ENCODE measurements at places on chromosomes 2 and 18. TPM values are rescaled to one million over a fixed set of nuclear protein-coding genes. Genes with fewer than 3 reads are reported as not detected.

IL1RL2 gene
- total RNA-seq = 1.7 TPM

FIGN gene
- total RNA-seq = 4.1 TPM

GFPT1 gene
- 79.3 TPM for total RNA-seq

GNLY gene
- total RNA-seq = 3.0 TPM

FOXI3 gene
- total RNA-seq = not detected

PDCD1 gene
- not detected for total RNA-seq

ZNF385B gene
- total RNA-seq = 1.2 TPM

DNA sequence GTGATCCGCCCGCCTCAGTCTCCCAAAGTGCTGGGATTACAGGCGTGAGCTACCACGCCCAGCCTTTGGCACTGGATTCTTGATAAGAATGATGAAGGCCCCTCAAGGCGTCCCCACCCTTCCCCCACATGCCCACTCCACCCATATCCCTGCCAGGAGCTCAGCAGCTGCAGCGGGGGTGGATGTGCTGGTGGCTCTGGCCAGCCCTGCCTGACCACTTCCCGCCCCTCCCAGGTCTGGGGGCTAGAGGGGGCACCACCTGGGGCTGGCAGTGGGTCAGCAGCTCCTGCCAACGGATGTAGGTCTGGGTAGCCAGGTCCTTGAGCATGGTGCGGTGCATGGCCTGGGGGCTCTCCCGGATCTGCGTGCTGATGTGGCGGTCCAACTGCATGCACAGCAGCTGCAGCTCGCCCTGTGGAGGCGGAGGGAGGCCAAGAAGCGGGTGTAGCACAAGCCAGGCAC lies 7.8 kb upstream of the SEMA4C start:
- no peak for DNase-seq

DNA sequence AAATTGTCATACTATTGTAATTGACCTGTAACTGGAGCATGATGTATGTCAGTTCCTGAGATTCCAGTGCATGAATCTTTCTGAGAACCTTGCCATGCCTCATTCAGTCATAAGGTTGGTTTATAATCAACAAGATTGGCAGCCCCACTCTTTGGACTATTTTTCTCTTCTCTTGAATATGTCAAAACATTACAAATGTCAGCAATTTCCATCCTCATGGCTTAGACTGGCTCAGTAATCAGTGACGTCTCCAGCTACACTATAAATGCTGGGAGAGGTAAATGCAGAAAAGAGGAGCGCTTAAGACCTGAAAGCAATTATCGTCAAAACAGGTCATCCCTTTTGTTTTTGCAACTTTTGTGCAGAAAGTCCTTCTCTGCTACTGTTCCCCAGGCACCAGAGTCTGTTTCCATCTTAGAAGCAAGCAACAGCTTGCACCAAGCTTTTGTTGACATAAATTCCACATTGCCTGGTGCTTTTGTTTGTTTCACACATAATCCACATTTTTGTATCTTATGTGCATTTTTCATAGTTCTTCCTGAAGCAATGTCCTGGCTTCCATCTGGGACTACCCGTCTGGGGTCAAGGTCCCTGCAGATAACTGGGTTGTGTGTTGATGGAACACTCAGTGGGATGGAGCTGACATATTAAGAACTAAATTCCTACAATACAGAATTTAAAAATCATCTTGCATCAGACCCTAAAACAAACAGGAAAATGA lies 149.8 kb downstream of the OSR1 start:
- DNase-seq = no peak

DNA sequence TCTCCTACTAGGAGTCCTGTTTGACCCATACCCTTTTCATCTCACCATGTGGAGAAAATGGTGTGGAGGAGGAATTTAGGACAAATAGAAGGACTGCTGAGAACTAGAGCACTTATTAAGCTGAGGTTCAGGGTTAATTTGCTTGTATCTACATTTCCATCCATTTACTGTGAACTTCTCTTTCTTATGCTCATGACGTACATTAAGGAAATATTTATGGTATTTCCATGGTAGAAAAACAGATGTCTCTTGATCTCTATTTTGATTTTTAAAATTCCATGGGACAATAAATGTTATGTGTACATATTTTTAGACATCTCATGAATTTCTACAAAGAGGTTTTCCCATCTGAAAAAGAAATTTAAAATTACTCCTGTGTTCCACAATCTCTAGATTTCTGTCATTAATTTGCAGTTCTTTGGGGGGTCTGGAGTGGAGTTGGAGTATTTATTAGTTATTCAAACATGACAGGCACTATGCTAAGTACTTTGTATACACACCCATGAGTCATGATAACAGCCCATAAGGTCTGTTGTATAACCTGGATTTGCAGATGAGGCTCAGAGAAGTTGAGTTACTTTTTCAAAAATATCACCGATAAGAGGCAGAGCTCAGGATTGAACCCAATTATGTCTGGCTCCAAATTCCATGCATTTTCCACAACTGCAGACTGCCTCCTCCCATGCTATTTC lies 112.6 kb downstream of the COPS8 start:
- no peak for DNase-seq

GRCh38 chr2:20615068-20615465 lies 35.8 kb downstream of the HS1BP3 start:
- DNase-seq = peak; percentile 44

GRCh38 chr2:212109792-212110680 lies 428.6 kb downstream of the ERBB4 start:
- DNase-seq = no peak

DNA sequence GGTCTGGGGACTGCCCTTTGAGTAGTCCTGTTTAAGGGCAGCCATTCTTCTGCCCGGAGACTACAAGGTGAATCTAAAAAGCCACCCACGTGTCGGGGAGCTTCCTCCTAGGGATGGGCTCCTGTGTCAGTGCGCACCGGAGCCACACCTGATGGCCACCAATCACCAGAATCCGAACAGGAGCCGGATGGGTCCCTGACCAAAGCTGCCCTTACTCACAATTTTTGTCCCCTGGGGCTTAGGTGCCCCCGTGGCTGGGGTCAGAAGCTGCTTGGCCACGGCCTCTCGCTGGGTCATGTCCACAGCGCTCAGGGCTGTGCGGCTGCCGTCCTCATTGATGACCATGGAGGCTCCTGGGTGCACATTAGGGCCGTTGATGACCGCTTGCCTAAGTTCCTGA lies 30.9 kb downstream of the POLR1A start:
- no peak for DNase-seq

GRCh38 chr2:106044859-106045258 lies 149.2 kb downstream of the UXS1 start:
- DNase-seq = no peak

DNA sequence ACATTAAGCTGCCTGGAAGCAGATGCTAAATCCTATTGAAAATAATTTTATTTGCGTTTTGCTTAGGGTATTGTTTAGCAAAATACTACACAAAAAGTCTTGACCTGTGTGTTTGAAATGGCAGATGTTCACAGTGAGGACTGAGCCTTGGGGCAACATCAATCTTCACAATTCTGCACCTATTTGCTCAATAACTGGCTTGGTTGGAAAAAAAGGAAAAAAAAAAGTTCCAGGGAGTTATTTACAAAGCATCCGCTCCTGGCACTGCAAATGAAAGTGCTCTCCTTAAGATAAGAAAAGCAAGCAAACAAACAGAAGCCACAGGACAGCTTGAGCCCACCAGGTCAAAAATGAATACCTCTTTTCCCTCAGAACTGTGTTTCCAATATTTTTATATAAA lies 77.7 kb downstream of the MAP2 start:
- no peak for DNase-seq

DNA sequence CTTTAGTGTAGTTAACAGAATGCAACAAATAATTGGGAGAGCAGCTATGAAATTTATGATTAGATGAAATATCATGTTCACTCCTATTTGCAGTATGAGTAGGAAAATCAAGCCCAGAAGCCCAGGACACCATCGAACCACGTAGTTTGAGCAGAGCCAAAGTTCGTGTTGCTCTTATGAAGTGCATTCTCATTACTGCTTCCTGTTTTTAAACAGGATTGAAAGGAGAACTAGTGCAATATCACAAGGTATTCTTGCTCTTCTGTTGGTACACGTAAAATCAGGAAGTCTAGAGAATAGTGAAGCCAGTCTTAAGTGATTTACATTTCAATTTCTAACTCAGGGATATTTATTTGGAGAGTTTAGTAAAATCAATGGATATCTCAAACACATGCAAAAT lies 21.1 kb downstream of the ARHGAP15 start:
- no peak for DNase-seq

GRCh38 chr2:200431996-200432705 lies 77.7 kb downstream of the KCTD18 start:
- no peak for DNase-seq

DNA sequence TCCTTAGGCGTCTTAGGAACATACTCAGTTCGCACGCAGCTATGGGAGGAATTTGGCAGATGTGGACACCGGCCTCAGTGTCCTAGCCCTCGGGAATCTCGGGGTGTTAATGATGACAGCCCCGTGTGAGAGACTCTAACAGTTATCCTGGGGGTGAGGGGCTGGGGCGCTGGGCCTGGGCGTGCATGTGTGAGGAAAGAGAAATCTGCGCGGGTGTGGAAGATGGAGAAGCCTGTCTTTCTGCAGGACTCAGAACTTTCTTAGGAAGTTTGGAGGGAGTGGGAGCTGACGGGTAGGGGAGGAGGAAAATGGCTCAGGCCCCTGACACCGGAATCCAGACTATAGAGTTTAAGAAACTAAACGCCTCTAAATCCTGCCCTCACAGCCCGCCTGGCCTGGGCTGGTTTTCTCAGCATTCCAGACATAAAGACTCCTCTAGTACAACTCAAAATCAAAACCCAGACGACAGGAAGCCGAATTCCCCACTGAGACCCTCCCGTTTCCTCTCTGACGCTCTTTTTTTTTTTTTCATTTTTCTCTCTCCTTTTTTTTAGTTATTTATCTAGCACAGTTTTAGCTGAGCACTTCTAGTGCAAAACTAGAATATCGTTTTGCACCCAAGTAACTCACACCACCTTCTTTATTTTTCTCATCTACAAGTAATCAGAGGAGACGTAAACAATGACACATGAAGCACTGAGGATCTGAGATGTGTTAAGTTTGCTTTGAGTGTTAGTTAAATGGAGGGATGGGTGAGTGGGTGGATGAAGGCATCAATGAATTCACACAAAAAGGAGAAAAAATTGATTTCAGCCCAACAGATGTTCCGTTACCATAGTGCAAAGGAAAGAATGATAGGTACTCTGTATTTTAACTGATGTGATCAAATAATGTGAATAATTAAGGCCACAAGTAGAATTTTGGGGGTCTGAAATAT lies 1.2 kb upstream of the HAAO start:
- DNase-seq = peak; percentile 47

DNA sequence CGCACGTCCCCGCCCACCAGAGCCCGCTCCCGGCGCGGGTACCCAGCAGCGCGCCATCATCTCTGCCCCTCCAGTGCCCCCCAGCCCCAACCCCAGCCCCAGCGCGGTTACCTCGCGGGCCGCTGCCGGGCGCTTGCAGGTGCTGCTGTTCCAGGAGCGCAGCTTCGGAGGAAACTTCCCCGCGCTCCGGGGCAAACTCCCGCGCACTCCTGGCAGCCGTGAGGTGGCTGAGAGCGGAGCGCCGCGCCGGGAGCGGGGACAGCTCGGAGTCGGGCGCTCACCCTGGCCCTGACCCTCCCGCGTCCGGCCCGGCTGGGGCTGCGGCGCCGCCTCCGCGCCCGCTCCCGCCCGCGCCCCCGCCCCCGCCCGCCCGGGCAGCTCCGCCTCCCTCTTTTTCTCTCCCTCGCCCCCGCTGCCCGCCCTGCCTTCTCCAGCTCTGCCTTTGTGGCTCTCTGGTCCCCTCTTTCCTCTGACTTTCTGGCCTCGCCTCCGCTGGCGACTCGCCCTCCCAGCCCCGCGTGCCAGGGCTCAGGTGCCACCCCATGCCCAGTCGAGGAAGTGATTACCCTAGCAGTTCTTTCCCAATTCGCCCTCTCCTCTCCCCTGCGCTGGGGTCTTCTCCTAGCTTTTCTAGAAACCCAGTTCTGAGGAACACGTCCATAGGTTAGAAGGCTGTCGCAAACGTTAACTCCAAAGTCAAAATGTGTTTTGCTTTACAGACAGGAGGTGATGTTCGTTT lies at the start of gene CHST9:
TSS of gene CHST9 (minus strand) at position 284 of the 739 bp plus-strand sequence. CDS start 42,499 bp downstream, outside the sequence.
- DNase-seq = no peak

- DNase-seq = no peak
These were observed 28.5 kb upstream of the CEP68 start for GRCh38 chr2:65027616-65028244.

DNA sequence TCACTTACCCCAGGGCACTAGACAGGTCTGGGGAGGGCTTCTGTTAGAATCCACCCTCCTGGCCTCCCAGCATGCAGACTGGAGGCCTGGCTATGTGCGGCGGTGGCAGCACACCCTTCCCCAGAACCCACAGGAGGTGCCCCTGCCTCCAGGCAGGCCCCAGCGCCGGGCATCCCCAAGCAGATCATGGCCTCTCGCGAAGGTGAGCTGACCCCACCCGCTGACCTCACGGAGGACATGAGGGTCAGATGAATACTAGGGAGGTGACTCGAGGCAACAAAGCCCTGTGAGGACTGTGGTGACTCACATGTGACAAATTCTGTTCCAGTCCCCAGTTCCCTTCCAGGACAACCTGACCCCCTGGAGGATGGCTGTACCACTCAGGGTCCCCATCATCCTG lies 1.9 kb downstream of the MAB21L4 start:
- DNase-seq = no peak

DNA sequence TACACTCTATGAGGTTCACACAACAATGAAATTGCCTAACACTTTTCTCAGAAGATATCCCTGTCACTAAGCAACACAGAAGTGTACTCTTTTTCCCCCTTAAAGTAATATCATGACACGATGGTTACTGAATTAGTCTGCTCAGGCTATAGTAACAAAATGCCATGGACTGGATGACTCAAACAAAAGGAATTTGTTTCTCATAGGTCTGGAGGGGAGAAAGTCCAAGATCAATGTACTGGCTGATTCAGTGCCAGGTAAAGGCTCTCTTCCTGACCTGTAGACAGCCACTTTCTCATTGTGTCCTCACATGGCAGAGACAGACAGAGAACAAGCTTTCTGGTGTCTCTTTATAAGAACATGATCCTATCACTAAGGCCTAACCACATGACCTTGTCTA lies 211.9 kb downstream of the RBM43 start:
- no peak for DNase-seq

- DNase-seq = no peak
These were observed 7.7 kb upstream of the SPATS2L start for GRCh38 chr2:200298816-200299215.

GRCh38 chr2:124476291-124476690 lies 451.2 kb downstream of the CNTNAP5 start:
- DNase-seq = no peak

- peak; percentile 75 for DNase-seq
These were observed 32.8 kb downstream of the TTC32 start for GRCh38 chr2:19868701-19869580.

DNA sequence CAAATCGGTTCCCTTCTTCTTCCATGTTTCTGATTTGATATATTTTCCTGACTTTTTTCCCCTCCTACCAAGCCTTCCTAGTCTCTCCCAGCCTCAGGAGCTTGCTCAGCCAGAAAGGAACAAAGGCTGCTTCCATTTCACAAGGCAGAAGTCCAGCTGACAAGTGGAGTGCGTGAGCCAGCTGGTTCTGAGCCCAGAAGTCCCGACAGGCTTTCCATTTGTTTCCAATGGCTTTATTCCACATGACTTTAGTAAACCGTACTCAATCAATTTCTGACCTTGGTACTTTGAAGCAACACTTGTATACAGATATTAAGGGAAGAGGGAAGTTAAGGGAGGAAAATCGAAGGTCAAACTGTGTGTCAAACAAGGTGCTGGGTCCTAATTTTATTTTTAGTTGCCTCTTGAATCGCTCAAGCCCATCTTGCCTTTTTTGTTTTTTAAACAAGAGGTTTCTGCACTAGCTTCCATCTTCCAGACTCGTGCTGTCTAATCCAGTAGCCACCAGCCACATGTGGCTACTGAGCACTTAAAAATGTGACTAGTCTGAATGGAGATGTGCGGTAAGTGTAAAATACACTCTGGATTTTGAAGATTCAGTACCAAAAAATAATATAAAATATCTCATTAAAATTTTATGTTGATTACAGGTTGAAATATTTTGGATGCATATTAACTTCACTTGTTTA lies 36.2 kb downstream of the WIPF1 start:
- peak; percentile 38 for DNase-seq
